ENCODE measurements at places on chromosomes 11 and 22.

DNA sequence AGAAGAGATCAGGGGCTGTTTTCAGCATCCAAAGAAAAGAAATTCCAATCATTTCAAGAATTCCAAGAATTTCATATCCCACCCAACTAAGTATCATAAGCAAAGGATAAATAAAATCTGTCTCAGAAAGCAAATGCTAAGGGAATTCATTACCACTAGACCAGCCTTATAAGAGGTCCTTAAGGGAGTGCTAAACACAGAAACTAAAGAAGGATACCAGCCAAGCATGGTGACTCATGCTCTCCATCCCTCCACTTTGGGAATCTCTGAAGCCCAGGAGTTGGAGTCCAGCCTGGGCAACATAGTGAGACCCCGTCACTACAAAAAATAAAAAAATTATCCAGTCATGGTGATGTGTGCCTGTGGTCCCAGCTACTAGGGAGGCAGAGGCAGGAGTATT lies 17.8 kb downstream of the FADD start:
- no peak for DNase-seq

DNA sequence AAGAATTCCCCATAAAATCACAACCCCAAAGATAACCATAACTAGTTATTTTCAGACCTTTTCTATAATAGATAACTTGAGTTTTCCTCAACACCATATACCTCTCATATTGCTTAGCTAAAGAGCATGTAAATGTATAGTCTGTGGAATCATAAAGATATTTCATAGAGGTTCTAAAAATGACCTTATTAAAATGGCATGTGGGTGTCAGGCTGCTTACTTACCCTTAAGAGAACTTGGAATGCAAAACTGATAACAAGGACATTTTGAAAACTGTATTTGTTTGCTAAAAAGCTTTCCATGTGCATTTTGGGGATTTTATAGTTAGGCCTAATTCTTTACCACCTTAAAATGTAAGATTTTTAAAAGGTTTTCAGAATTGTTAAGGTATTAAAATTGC lies 4.7 kb downstream of the SIK2 start:
- no peak for DNase-seq

- DNase-seq: no peak
These were observed 2.8 kb upstream of the DBX1 start for GRCh38 chr11:20162824-20163782.

DNA sequence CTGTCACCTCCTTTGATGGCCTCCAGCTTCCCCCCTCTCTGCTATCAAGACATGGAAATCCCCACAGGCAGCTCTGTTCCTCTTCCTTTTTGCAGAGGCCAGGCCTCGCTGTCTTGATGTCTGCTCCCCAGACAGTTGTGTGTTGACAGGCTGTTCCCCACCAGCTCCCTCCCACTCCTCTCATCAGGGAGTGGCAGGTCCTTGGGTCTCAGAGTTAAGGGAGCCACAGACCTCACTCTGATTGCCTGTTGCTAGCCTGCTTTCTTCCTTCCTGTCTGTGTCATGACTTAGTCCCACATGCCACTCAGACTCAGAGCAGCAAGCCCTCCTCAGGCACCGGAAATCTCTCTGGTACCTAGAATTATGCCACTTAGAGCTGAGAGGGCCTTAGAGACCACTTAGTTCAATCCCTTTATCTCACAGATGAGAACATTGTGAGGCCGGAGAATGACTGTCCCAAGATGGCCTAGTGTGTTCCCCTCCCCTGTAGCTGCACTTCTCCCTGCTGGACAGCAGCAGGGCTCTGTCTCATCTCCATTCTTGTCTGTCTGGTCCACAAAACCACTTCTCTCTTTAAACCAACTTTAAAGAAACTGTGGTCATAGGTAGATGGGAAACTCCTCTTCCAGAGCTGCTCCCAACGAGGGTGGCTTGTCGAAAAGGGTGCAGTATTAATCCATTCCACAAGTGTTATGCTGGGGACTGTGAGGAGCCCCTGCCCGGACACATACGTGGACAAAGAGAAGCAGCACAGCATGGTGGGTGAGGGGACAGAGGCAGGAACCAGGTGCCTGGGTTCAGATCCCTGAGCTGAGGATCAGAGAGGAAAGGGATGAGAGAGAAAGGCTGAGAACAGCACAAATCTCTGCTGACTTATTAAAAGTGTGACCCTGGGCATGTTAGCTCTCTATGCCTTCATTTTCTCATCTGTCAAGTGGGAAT lies 4.2 kb downstream of the AMPD3 start:
- peak; percentile 94 for DNase-seq

DNA sequence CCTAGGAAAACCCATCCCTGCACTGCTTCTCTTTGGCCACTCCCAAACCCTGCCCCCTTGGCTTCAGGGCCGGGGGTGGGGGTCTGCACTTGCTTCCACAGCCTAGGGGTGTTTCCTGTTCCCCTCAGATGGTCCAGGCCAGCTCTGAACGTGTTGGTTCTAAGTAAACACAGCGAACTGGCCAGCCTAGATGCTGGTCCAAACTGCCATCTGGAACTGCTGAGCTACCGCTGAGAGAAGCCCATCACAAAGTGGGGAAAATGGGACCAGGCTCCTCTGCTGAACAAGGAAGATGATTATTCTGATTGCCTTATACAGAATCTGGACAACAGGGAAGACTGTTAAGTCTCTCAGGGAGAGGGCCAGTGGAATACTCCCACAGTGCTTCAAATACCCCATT lies 23.5 kb upstream of the YPEL1 start:
- DNase-seq: no peak

DNA sequence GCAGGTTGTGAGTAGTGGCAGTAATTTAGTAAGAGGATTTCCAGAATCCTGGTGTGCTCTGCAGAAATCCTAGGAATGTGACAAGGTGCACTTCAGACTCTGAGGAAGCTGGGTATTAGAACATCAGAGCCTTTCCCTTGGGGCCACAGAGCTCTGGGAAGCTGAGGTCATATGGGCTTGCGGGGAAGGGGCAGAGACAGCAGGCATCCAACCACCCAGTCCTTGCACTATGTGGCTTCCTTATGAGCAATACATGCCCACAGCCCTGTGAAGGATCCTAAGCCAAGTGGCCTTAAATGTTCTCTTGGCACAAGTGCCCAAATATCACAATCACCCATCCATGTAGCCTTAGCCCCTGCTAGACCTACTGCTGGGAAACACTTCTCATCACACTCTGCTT lies 46.2 kb downstream of the P4HA3 start:
- DNase-seq: no peak

DNA sequence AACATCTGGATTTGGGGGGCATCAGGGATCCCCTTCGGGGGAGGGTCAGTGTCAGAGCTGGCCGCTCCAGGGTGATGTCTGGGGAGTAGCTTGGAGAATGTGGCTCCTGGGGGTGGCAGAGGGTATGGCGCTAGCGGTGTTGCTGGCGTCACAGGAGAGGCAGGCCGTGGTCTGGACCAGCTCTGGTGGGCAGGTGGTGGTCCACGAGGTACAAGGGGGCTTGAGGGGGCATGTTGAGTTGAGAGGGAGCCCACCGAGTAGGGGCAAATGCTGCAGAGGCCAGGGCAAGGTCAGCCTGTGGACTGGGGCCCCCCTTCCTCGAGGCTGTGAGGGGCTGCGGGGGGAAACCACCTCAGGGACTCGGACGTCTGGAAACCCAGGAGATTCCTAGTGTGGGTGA lies 8.6 kb downstream of the GRAMD4 start:
- DNase-seq: no peak

GRCh38 chr11:41534391-41534790 lies 74.9 kb upstream of the LRRC4C start:
- DNase-seq: no peak

DNA sequence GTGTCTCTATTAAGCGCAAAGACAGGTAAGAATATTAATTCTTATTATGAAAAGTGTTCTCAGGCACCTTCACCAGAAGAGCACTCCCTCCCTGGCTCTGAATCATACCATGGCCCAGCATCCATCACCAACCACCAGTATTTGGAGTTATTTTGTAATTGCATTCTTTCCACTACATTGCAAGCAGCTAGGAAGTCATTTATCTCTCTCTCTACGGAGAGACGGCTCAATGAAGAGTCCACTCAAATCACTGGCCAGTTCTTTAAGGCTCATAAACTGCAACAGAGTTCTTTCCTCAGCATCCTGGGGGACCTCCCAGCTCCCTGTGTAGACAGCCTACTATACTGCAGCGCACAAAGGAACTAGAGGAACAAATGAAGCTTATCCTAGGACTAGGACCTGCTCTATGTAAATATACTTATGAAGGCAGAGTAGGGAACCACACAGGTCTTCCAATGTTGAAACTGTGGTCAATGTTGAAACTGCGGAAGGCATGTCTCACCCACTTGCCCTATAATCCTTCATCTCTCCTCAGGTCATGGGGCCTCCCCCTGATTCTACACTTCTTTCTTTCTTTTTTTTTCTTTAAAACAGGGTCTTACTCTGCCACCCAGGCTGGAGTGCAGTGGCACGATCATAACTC lies 63.4 kb downstream of the AAMDC start:
- no peak for DNase-seq

- peak; percentile 39 for DNase-seq
These were observed 24.6 kb downstream of the TRAF6 start for GRCh38 chr11:36485298-36486002.

GRCh38 chr11:132937016-132937415 lies 595.3 kb downstream of the OPCML start:
- no peak for DNase-seq

DNA sequence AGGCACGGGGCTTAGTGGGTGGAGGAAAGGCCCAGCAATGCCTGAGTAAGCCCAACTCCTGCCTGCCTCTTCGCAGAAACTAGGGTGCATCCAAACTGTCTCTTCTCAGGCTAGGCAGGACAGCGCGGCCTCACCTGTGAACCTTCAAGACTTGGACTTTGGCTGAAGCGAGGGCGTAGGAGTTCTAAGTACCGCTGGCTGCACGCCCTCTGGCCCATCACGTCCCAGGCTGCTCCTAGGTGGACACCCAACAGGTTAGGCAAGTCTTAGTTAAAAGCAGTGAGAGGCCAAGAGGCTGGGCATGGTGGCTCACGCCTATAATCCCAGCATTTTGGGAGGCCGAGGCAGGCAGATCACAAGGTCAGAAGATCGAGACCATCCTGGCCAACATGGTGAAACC lies 1.8 kb upstream of the DDB2 start:
- no peak for DNase-seq

- peak; percentile 69 for DNase-seq
These were observed 13.8 kb downstream of the PHLDB1 start for GRCh38 chr11:118621071-118621783.

GRCh38 chr11:934527-934926 lies 8.9 kb downstream of the AP2A2 start:
- no peak for DNase-seq

- DNase-seq: no peak
These were observed 18.7 kb downstream of the HMGXB4 start for GRCh38 chr22:35276019-35276418.

DNA sequence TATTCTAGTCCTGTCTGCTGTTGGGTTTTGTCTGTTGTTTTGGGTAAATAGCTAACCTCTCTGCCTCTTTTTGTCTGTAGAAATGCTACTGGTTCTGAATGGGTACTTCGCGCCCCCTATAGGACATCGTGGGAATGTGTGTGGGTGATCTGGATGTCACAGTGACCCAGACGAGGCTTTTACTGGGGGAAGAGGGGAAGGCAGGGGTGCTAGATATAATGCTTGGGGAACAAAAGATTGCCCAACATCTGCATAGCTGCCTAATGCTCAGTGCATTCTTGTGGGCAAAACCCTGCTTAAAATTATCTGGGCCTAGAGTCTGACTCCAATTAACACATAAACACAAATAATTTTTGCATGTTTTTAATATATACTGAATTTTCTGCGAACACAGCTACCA lies 57.7 kb downstream of the BMAL1 start:
- peak; percentile 76 for DNase-seq

- no peak for DNase-seq
These were observed 339.4 kb downstream of the CADM1 start for GRCh38 chr11:115164774-115165173.

DNA sequence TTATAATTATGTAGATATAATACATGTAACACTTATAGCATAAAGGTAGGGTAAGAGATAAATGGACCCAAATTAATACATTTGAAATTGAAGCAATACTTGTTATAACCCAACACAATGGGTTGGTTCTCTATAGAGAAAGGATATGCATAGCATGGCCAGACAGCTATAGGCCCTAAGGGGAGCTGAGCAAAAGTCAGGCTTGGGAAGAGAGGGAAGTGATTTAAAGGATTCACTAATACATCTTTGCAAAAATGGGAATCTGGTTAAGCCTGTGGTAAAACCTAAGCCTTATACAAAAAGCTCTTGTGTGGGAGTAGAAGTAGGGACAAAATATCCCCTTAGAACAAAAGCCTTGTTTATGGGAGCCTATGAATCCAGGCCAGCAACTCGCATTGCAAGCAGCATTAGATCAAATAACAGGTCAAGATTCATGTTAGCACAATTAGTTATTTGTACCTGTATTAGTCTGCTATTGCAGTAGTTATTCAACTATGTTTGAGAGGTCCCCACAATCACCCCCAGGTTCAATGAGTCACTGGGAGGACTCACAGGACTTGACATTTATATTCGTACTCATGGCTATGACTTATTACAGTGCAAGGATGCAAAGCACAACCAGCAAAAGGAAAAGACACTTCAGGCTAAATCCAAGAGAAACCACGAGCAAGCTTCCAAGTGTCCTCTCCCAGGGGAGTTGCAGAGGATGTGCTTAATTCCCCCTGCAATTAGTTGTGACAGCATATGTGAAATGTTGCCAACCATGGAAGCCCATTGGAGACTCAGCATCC lies 144.7 kb upstream of the LMO1 start:
- DNase-seq: no peak

- peak; percentile 78 for DNase-seq
These were observed 1.1 kb upstream of the ABTB2 start for GRCh38 chr11:34358728-34359547.

GRCh38 chr22:46373921-46374662 lies 38.6 kb downstream of the TRMU start:
- DNase-seq: no peak

GRCh38 chr11:70281156-70281609 lies 10.7 kb downstream of the PPFIA1 start:
- no peak for DNase-seq

DNA sequence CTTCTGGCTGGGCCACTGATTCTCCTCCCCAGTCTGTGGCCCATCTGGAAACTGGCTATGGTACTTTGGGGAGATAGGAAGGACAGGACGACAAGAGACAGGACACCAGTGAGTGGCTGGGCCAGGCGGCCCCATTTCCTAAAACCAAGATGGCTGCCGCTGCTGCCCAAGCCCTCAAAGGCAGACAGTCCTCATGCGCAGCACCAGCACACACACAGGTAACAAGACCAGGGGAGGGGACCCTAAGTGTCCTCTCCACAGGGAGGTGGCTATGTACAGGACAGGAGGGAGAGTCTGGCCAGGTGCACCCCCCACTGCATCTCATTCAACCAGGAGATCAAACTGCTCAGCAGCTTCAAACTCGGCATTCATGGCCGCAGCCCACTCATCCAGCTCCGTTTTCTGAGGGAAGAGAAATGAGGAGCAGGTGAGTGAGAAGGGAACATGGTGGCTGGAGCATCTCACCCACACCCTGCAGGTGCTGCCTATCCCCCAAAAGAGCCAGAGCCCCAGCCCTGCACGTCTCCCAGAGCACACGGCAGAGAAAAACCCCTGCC lies 5.0 kb downstream of the CDCA5 start:
- no peak for DNase-seq

- peak; percentile 68 for DNase-seq
These were observed 20.3 kb upstream of the WNT7B start for GRCh38 chr22:45997077-45997776.
